Kidney tubule cell (primary cell): ENCODE measurements at places on chromosomes 5 and 9.
A peak's percentile ranks its signal among the peaks of the same experiment; 100 is the strongest.

DNA sequence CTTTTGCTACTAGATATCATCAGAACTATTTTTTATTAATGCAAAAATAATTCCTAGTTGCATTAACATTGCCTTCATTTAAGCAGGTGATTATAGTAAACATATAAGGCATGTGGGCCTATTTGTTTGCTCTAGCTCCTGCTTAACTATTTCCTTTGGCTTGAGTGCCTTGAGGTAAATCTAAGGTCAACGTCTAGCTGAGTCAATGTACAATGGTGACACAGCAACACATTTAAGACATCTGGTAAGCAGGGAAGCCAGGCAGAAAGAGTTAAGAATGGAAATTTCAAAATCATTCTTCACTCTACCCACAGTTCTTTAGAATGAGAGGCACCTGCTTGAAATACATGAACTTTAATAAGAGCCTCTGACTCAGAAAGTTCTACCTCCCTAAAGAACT is 111.9 kb upstream of the FST start:
- DNase-seq = peak; percentile 16

DNA sequence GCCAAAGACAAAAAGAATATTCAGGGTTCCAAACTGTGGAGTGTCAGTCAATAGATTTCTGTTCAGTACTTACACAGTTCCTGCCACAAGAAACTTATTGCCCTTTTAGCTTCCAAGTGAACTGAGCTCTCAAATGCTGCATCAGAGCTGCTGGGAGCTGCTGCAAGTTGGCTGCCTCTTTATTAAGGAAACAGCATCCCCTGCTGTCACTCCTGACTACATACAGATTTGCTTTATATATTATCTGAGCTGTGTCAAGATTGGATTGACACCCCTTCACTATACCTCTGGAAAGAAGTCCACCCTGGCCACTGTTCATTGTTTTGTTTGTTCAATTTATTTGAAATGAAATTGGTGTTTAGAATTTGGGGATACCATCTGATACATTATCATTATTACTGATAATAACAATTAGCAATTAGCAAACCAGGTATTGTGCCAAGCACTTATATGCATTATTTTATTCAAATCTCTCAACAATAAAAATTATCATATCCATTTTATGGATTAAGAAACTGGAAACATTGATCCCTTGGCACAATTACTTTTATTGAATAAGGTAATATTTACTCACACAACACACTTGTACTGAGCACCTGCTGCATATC is 16.4 kb upstream of the C5orf58 start:
- peak; percentile 70 for DNase-seq

- peak; percentile 41 for DNase-seq
Measured at GRCh38 chr5:157602505-157602904, 26.9 kb upstream of the ADAM19 start.

GRCh38 chr9:90974643-90975245 is 173.1 kb downstream of the SYK start:
- DNase-seq = no peak

DNA sequence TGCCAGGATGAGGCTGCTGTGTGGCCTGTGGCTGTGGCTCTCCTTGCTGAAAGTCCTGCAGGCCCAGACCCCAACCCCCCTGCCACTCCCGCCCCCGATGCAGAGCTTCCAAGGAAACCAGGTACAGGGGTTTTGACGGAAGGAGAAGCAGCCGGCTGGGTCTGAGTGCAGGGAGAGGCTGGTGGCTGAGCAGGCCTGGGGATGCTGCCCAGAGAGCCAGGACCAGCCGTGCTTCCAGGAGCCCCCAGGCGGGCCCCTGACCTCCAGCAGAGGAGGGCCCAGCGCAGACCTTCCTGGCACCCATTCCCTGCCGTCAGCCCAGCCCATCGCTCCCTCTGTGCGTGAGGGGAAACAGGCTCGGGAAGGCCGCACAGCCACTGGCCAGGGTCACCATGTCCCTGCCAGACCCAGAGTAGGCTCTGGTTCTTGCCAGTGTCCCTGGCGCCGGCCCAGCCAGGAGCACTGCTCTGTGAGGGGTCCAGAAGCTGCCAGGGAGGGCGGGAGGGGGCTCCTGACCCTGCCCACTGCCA is 313 bp downstream of the LCN12 start:
- no peak for DNase-seq

GRCh38 chr5:40834391-40834848 is 602 bp downstream of the RPL37 start:
- peak; percentile 42 for DNase-seq
